ENCODE measurements at places on chromosomes 7 and 10. TPM values are rescaled to one million over a fixed set of nuclear protein-coding genes. Genes with fewer than 3 reads are reported as not detected.

- no peak for DNase-seq
These were observed 47.7 kb downstream of the RBM17 start for GRCh38 chr10:6136215-6137201.

The CNNM1 gene
- total RNA-seq, result 0.02 TPM

The HOXA7 gene
- total RNA-seq, result not detected

- DNase-seq, result no peak
These were observed 128.0 kb downstream of the HGF start for GRCh38 chr7:81641873-81642272.

DNA sequence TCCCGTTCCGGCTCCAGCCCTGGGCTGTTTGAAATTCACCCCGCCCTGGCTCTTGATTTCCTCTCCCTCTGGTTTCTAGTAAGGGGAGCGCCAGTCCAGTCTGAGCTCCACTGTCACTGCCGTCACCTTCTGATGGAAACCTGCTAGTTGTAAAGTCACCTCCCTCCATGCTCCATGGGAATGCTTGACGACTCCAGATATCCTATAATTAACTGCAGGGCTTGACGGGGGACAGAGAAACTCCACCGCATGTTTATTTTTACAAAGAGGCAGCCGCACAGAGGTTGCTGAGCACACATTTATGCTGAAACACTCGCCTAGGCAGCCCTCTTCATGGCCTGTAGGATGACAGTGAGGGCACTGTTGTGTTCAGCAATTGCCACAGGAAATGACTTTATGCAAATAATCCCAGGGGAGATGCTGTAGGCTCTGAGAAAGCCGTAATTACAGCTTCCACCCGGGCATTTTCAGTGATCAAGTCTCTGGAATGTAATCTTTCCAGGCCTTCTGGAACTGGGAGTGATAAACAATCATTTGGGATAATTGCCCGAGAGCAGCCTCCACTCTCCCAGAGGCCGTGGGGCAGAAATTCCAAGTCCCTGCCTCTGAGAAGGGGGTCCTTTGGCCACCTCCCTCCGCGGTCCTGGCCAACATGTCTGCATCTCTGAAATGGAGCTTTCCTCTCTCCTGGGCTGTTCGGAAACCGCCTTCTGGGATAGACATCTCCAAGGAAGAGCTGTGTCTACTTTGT lies 300.5 kb downstream of the KLF6 start:
- DNase-seq, result no peak

The C10orf95 gene
- 0.51 TPM for total RNA-seq

DNA sequence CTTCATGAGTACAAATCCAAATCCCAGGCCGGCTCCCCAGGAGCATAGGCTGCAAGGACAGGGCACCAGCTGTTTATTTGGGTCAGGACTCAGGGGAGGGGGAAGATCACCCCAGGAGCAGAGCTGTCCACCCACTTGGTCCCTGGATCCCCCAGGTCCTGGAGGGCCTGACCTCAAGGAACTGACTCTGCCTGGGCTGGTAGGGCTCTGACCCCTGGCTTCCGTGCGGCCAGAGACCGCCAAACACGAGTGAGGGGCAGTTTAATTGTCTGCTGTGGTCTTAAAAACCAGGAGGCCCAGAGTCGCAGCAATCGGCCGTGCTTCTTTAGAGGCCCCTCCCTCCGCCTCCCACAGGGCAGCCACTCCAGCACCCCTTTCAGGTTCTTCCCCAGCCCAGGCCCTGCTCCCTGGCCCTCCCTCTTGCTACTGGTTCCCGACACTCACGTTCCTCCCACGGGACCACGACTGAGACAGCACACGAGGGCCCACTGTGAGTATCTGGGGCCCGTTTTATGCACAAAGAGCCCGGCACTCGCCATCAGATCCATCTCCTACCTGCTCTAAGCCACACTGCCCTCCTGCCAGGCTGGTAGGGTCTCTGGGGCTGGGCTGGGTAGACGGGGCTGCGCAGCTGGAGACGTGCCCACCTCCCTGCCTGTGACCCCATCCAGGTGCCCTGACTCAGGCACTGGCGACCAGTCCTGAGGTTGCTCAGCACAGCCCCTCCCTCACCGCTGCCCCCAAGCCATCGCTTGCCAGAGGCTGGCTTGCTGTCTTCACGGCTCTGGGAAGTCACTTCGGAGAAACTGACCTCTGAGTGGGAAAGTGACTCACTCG lies 30.0 kb upstream of the CFAP46 start:
- peak; percentile 4 for DNase-seq

The NPC1L1 gene
- not detected for total RNA-seq

DNA sequence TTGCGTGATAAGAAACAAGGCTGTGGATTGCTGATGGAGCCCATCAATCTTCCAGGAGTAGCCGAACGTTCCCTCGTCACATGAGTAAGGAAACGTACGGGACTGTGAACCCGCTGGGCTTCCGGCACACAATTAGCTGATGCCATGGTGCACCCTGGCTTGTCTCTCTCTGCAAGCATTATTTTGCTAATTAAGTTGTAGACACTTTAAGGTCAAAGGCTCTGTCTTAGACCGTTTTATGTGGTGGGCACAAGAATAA lies 50.9 kb downstream of the ADARB2 start:
- DNase-seq, result no peak

- DNase-seq, result no peak
These were observed 1.2 kb upstream of the TBRG4 start for GRCh38 chr7:45112648-45113047.

The PPP1R17 gene
- not detected for total RNA-seq

The OR2F1 gene
- total RNA-seq, result not detected

The PVRIG gene
- 17.1 TPM for total RNA-seq

DNA sequence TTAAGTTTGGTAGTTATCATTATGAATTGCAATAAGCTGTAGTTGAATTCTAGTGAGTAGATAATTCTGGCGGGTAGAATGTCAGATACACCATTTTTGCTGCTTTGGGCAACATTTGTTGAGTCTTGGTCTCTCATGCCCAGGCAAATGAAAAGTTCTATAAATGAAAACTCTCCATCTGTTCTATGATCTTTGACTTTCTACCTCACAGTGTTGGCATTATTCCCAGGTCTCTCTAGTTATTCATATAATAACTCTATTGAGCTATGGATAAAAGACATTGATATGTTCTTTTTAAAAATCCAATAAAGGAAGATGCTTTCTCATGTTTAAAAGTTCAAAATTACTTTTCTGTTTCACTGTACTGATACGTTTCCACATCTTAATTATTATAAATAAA lies 415.3 kb upstream of the SEMA3D start:
- no peak for DNase-seq

DNA sequence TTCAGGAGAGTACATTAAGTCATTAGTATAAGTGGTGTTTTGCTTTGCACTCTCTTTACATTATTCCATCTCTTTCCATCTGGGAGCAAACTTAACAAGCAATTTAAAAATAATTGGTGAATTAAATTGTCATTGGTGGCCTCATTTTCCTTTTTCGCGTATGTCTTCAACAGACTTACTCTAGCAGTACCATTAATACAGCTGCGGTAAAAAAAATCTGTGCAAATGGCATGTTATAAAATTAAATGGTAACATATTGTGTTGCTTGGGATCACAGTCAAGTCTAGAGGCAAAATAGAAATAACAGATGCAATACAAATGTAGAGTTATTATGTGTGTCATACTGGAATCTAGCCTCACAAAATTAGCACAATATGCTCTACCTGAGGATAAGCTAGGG lies 322.4 kb downstream of the PCDH15 start:
- DNase-seq, result no peak

- DNase-seq, result no peak
These were observed 52.7 kb downstream of the NHLRC2 start for GRCh38 chr10:113907166-113907565.

DNA sequence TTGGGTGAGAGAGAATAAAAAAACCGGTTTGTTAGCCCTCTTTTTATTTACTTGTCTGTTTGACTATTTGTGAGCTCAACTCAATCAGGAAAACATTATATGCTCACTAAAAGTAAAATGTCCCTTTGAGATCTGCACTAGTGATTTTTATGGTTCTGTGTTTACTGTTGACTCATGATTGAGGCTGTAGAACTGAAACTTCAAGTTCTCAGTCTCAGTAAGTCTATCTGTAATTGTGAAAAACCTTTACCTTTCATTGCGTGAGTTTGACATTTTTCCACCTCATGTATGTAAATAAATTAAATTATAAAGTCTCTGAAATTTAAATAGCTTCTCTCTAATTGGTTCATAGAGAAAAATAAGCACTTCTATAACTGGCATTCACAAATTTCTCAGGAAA lies 17.0 kb upstream of the CASD1 start:
- DNase-seq, result no peak

The MOGAT3 gene
- not detected for total RNA-seq

- no peak for DNase-seq
These were observed 43.4 kb downstream of the FOXL3 start for GRCh38 chr7:333393-333764.

GRCh38 chr7:84809877-84810276 lies 377.0 kb downstream of the SEMA3D start:
- no peak for DNase-seq

DNA sequence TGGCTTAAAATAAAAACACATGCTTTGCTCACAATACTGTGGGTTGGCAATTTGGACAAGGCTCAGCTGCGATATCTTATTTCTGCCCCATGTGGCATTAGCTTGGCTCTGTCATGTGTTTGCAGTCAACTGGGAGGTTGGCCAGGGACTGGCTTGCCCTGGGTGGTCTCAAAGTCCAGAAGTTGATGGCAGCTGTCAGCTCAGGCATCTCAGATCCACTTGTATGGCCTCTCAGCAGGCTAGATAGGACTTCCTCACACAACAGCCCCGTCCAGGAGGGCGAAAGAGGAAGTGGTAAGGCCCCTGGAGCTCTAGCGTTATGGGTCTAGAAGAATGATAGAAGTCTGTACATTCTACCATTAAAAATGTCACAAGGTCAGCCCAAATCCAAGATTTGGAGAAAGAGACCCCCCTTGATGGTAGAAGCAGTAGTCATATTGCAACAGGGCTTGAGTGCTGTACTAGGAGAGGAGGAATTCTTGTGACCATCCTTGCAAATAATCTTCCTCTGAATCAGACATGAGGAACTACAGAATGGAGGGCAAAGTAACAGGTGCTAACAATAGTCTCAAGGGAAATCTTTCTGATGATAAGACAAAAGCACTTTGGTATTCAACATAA lies 166.2 kb downstream of the FAM107B start:
- peak; percentile 48 for DNase-seq

GRCh38 chr7:65923316-65923715 lies 50.4 kb downstream of the VKORC1L1 start:
- DNase-seq, result no peak
